ENCODE measurements at places on chromosomes 3 and 15. TPM values are rescaled to one million over a fixed set of nuclear protein-coding genes. Genes with fewer than 3 reads are reported as not detected.

AHSG gene
- under 0.01 TPM for total RNA-seq

ARNT2 gene
- total RNA-seq, result 1.8 TPM

USP50 gene
- not detected for total RNA-seq

PRRT3 gene
- 2.4 TPM for total RNA-seq

MME gene
- 670 TPM for total RNA-seq

GPR176 gene
- total RNA-seq, result 142 TPM

TM6SF1 gene
- 2.5 TPM for total RNA-seq

GATA2 gene
- total RNA-seq, result 1.5 TPM

PLCB2 gene
- not detected for total RNA-seq

SAXO2 gene
- total RNA-seq, result 1.2 TPM

TTC23 gene
- total RNA-seq, result 32.6 TPM

CACNA2D2 gene
- total RNA-seq, result not detected

NDUFAF3 gene
- total RNA-seq, result 65.3 TPM

LRRIQ4 gene
- not detected for total RNA-seq

DNAH12 gene
- 0.37 TPM for total RNA-seq

FAM81A gene
- total RNA-seq, result 0.30 TPM

TMC3 gene
- total RNA-seq, result not detected

RASGRP1 gene
- total RNA-seq, result 0.88 TPM

AQP9 gene
- total RNA-seq, result not detected

PSMA4 gene
- 181 TPM for total RNA-seq

FRMD4B gene
- total RNA-seq, result under 0.01 TPM

COLQ gene
- total RNA-seq, result 0.23 TPM

CKMT1B gene
- total RNA-seq, result not detected

NR2E3 gene
- total RNA-seq, result under 0.01 TPM

EFCC1 gene
- not detected for total RNA-seq

FBXO40 gene
- not detected for total RNA-seq

GPR62 gene
- total RNA-seq, result 0.05 TPM

Data from smooth muscle cell of the umbilical artery (primary cell).